Activated CD4-positive, alpha-beta T cell treated with anti-CD3 and anti-CD28 coated beads, Interleukin-2, amount 50 U/mL, for 1 hour (primary cell): ENCODE measurements at places on chromosomes 16 and 17.

DNA sequence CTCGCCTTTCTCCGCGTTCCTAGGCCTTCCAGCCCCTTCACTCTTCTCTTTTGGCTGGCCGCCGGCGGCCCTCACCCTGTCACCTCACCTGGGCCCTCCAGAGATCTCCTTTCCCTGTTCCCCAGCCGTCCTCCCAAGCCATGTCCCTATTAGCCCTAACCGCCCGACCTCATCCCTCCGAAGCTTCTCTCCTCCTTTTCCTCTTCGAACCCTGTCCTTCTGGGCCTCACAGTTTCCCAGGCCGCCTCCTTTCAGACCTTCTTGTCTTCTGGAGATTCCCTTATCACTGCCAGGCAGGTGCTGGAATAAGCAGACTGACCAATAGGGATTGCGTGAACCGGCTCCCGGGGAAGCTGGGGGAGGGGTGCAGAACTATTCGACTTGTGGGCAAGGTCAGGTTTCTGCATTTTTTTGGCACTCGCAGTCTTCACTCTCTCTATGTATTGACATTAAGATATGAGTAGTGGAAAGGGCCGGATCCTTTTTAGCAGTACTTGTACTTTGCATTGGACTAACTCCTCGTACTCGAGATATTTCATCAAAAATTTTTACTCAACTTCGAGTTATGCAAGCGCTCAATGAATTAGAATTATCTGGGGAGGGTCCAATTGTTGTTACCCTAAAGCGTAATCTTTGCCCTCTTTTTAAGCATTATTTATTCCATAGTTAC is 690 bp downstream of the RHOT1 start:
- DNase-seq, result no peak

GRCh38 chr16:72937360-72937759 is 110.6 kb downstream of the ZFHX3 start:
- no peak for DNase-seq

DNA sequence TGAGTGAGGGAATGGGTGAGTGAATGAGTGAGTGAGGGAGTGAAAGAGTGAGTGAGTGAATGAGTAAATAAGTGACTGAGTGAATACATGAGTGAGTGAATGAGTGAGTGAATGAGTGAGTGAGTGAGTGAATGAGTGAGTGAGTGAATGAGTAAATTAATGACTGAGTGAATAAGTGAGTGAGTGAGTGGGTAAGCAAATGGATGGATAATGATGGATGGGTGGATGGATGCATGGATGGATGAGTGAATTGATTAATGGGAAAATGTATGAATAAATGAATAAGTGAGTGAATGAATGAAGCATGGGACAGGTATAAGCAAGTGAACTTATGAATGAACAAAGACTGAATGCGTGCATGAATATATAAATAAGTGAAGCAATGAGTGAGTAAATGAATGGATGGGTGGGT is 25.4 kb downstream of the TMEM114 start:
- DNase-seq, result no peak

GRCh38 chr17:33531311-33531710 is 238.2 kb upstream of the ASIC2 start:
- no peak for DNase-seq

DNA sequence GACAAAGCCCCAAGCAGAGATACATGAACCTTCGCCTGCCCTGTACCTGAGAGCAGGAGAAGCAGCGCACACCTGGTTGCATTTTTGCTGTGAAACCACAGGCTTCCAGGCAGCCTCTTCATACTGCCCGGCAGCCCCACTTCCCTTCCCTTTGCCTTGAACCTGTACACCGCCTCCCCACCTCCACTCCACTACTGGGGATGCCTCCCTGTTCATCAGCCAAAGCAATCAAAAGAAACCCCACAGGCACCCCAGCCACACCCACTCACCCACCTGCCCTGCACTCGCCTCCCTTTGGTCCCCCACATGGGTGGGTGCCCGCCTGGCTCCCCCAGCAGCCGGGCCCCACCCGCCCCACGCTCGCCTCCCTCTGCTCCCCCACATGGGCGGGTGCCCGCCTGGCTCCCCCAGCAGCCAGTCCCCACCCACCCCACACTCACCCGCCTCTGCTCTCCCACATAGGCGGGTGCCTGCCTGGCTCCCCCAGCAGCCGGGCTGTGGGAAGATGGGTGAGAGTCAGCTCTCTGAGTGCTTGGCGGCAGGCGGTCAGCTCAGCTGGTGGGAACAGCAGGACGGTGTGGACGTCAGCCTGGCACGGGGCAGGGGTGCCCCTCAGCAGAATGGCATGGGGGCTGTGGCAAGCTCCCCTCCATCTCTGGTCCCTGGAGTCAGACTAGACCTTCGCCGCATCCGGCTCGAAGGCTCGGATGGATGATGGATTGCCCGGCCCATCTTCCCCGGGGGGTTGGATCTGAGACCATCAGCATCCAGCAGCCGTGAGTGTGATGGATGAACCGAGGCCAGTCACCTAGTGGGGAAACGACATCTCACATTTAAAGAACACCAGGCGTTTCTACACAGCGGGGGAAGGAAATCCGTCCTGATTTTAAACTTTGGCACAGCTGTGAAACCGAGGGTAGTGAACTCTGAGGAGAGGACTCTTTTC is 135.6 kb downstream of the BANP start:
- DNase-seq, result no peak

DNA sequence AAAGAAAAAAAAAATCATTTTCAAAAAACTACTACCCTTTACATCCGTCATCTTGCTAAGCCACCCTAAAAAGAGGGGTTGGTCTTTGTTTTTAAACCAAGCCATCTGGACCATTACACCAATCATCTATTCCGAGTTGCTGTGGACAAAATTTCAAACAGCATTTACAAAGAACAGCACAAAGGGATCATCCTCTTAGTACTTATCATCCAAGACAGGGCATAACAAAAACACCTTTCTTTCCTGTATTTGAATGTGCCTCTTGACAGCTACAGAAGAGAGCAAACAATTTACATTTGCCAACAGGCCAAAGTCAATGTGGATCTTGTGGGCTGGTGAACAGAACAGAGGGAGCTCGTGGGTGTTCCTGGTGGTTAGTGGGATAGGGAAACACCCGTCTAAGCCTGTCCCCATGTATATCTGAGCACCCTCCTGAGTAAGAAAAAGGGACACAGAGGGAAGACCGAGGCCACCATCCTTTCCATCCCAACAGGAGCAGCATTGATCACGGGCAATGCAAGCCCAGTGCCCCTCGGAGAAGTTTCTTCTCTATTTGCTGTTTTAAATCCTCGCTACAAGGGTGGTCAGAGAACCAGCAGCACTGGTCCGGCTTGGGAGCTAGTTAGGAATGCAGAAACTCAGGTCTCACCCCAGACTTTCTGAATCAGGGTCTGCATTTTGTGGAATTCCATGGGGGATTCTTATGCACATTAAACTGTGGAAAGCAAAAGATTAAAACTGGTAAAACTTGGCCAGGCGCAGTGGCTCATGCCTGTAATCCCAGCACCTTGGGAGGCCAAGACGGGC is 1.9 kb downstream of the SLC39A11 start:
- no peak for DNase-seq

DNA sequence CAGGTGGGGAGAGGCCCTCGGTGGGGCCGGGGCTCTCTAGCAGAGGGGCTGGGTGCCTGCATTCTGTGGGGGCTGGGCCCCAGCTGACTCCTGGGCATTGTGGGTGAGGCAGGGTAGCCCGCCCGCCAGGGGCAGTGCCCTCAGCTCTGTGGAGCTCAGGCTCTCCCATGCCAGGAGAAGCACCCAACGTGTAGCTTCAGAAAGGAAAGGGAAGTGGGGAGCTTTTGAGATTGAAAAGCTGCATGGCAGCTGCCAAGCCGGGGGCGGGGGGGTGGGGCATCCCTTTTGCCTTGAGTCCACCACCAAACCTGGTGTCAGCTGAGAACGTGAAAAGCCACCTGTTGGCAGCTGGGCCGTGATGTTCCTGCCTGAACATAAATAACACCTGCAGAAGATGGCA is 192.1 kb upstream of the CIBAR2 start:
- DNase-seq, result no peak

DNA sequence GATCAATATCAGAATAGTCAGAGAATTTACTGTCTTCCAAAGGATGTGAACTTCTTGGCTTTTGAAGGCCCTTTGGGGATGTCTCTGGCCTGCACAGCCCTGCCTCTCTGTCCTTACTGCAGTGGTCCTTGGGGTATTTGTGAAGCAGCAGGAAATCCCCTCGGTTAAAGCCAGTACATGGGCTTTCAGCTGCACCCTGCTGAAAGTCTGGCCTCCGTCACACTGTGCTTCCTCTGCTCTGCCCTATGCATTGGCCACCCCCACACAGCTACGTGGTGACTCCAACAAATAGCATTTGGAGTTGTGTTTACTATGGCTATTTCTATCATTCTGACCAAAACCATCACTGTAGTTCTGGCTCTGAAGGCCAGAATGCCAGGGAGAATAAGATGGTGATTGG is 21.2 kb downstream of the SYCE1L start:
- DNase-seq, result no peak
